CD4-positive, alpha-beta T cell (primary cell): ENCODE measurements at places on chromosomes 13 and 19.

- peak; percentile 31 for DNase-seq
Measured at GRCh38 chr19:58279042-58279924, 528 bp downstream of the ZNF8 start.

- DNase-seq: no peak
Measured at GRCh38 chr19:17112700-17113099, 37.1 kb downstream of the MYO9B start.

DNA sequence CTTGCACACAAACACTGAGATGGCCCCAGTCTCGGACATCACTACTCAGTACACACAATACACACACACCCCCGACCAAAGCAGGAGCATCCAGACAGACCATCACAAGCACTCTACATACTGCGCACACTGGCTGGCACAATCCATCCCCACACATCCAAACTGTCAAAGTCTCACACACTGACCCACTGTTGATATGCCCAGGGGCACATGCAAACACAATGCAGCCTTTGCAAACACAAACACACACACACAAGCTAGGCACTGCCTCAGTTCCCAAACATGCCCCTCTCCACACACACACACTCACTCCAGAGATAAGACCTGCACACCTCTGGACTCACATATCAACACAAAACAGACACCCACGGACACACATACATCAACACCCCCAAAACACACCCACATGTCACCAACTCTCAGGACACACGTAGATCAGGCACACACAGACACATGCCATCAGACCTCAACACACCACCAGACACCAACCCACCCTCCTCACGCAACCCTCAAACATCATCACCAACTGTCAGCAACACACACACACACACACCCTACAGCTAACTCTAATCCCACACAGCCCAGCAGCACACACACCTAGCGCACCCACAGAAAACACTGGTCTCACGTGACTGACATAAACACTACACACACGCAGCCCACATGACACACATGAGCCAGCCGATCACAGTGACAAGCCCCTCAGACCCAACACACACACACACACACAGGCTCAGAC, 1.9 kb downstream of the BBC3 start:
- peak; percentile 71 for DNase-seq

DNA sequence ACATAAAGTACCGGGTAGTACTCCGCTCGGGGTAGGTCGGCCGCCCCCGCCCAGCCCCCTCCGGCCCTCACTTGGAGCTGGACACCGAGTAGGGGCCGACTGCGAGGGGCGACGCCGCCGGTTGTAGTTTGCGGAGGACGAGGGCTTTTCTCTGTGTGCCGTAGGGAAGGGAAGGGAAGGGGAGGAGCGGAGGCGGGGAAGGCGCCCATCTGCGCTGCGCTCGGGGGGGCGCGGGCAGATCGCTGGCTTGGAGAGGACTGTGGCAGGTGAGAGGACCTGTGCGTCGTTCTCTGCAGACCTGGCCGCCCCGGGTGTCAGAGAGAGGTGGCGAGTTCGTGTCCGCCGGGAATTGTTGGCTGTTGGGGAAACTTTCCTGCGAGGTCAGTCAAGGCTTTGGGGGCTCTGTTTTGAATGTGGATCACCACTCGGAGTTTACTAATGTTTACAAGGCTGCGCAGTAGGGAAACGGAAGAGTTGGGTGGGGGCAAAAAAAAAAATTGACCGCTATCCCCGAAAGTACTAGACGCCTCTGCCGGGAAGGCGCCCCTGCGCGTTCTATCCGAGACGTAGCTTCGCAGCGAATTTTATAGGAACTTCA, 1.4 kb downstream of the ING1 start:
- DNase-seq: peak; percentile 41

- DNase-seq: peak; percentile 21
Measured at GRCh38 chr13:40389081-40389641, 277.3 kb downstream of the FOXO1 start.

GRCh38 chr13:98879957-98880356, 97.9 kb downstream of the DOCK9 start:
- no peak for DNase-seq

DNA sequence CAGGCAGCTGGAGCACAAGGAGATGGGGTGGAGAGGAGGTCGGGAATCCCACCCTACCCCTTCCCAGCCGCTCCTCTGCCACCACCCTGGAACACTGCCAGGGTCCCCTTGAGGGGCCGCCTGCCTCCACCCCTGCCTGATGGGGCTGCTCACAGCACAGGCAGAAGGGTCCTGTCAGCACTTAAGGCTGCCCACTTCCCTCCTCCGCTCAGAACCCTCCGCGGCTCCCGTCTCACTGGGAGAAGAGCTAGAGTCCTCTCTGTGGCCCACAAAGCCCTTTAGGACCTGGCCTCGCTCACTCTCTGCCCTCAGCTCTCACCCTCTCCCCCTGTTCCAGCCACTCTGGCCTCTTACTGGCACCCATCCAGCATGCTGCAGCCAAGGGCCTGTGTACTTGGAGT, 3.4 kb upstream of the POLD1 start:
- DNase-seq: no peak

GRCh38 chr19:46250076-46250735, 20.7 kb downstream of the IGFL1 start:
- no peak for DNase-seq

DNA sequence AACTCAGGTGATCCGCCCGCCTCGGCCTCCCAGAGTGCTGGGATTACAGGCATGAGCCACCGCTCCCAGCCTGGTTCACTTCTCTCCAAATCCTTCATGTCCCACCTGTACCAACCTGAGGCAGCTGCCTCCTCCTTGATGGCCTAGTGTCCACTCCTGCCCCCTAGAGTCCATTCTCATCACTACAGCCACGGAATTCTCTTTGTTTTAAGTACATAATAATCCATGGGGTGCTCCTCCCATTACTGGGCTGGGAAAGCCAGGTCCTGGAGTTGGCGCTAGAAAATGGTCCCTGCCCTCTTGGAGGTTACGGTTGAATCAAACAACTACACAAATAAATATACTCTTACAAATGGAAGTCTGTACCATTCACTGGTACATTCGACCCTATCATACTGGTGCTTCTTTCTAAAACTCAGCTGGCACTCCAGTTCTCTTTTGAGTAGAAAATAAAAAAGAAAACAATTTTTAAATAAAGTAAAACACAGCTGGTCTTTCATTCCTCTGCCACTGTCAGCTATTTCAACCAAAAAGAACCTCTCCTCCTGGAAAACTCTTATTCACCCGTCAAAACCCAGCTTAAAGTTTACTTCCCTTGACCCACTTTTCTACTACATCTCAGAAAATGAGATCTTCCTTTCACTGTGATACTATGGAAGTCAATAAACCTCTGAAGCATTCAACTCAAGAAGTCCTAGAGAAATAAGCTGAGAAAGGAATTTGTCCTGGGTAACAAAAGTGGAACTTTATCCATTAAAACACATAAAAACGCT, 22.4 kb upstream of the ARHGEF18 start:
- DNase-seq: no peak

DNA sequence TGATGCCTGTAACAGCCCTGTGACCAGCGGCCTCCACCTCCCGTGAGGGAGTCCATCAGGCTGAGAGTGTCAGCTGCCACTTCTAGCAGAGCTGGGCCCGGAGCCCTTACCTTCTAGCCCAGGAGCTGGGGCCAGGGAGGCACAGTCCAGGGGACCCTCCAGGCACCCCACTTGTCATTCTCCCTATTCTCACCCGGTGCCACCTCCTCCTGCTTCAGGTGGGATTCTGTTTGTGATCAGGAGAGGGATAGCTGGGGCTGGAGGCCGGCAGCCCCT, 4.1 kb downstream of the RASA3 start:
- DNase-seq: no peak

DNA sequence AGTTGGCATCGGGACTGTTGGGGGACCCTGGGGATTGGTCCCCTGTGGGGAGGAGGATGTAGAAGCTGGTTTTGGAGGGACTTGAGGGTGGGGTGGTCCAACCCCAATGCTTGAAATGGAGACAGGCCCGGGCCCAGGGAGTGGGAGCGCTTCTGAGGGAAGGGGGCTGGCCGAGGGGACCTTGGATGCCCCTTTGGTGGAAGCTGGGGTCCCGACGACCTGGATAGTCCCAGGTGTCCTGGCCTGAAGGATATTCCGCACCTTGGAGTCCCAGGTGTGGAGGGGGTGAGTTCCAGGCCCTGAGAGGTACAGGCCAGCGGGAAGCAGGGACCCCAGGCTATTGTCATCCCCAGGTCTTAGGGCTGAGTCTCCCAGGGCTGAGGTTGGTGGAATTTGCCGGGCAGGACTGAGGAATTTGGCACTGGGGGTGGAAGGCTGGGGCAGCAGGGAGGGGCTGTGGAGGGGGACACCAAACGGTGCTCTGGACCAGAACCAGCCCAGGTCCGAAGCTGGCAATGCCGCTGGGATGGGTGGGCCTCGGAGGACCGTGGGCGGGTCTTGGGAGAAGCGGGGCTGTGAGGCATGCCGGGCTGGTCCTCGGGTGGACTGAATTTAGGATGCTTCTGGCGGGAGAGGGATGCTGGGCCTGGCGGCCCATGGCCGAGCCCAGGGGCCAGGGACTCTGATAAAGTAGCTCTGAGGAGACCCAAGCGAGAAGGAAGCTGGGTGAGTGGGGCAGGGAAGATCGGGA, 1.8 kb downstream of the HDGFL2 start:
- no peak for DNase-seq

DNA sequence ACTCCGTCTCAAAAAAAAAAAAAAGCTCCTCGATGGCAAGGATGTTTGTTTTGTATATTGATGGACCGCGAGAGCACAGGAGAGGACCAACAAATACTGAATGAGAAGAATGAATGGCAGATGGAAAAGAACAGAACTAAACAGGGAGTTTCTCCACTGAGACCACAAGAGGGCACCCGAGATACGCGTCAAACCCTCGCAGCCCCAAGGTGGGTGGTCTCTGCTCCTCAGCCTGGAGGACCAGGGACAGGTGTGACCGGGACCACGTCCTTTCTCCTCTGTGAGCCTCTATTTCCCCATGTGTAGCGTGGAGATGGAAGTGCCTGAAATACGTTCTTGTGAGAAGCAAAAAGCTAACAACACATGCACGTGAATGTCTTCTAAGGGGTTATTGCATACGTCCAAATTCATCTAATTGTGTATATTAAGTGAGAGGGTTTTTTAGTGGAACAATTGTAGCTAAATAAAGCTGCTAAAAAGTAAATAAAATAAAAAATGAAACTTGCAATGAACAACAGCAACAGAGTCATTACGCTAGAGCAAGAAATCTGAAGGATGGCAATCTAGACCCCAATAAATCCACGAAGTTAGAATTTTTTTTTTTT, 8.3 kb upstream of the CDC42EP5 start:
- DNase-seq: no peak
